Endothelial cell (in vitro differentiated cells): ENCODE measurements at places on chromosomes 7 and 10. TPM values are rescaled to one million over a fixed set of nuclear protein-coding genes. Genes with fewer than 3 reads are reported as not detected.

Gene HHEX
- 182 TPM for total RNA-seq

Gene ADAM22
- 14.6 TPM for total RNA-seq

Gene IFIT1
- total RNA-seq, result 2.0 TPM

Gene ABCB4
- 3.0 TPM for total RNA-seq

Gene SMO
- total RNA-seq, result 17.4 TPM

Gene SEMA4G
- total RNA-seq, result 8.0 TPM

Gene TRPV5
- total RNA-seq, result not detected

Gene ATXN7L1
- total RNA-seq, result 18.4 TPM

Gene VGF
- 0.77 TPM for total RNA-seq

Gene CTAGE4
- total RNA-seq, result 3.3 TPM

Gene LDB1
- 160 TPM for total RNA-seq

Gene NACAD
- total RNA-seq, result 3.5 TPM

Gene VSIR
- 86.1 TPM for total RNA-seq

Gene RTKN2
- 1.7 TPM for total RNA-seq
